ENCODE measurements at places on chromosomes 1 and 21.

DNA sequence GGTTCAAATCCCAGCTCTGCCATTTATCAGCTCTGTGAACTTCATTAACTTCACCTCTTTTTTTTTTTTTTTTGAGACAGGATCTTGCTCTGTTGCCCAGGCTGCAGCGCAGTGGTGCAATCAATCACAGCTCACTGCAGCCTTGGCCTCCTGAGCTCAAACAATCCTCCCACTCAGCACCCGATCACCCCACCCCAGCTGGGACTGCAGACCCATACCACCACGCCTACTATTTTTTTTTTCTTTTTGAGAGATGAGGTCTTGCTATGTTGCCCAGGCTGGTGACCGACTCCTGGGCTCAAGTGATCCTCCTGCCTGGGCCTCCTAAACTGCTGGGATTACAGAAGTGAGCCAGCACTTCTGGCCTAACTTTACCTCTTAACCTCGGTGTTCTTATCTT lies 2.2 kb upstream of the TRIT1 start:
- DNase-seq = no peak

DNA sequence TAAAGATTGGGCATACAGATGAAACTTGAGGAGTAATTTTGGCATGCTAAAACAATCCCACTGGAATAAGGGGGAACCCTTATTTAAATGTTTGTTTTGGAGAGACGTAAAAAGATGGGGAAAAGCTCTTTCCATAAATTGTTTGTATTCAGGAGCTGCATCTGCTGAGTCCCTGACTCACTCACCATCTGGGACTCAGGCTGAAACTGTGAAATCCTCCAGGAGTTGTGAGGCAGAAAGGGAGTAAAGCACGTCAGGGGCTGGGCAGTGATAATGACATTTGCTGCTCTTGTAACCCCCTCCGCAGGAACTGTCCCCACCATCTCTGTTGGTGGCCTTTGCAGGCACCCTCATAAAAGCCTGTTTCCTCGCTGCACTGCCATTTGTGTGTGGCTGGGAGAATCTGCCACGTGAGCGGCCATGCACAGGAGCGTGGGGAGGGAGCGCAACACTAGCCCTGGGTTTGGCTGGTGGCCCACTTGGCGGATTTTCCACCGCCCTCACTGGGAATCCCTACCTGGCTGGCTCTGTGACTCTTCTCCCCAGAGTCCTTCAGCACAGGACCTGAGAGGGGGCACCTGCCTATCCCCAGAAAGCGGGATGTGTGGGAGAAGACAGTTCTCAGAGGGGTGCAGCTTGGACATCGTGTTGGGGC lies 45.3 kb downstream of the ZSCAN20 start:
- DNase-seq = no peak

- DNase-seq = no peak
Observed at GRCh38 chr1:184879876-184880557, 94.3 kb downstream of the NIBAN1 start.

- no peak for DNase-seq
Observed at GRCh38 chr1:77845951-77846350, 42.5 kb upstream of the NEXN start.

DNA sequence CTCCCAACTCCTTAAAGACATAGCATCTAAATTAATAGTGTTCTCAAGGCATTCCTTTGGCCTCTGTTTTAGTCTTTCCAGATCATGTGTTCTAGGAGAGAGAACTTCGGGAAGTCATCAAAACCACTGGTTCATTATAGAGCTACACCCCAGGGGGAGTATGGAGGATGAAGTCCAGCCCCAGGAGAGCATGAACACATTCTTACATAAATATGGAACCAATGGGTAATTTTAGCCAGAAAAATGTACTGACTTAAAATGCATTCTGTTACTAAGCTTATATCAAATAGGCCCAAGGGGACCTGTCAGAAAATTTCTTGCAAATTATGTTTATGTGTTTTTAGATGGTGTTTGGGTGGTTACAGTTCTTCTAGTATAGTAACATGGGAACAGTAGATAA lies 165.2 kb downstream of the NTMT2 start:
- no peak for DNase-seq

- no peak for DNase-seq
Observed at GRCh38 chr1:78760858-78761257, 111.2 kb downstream of the IFI44 start.

DNA sequence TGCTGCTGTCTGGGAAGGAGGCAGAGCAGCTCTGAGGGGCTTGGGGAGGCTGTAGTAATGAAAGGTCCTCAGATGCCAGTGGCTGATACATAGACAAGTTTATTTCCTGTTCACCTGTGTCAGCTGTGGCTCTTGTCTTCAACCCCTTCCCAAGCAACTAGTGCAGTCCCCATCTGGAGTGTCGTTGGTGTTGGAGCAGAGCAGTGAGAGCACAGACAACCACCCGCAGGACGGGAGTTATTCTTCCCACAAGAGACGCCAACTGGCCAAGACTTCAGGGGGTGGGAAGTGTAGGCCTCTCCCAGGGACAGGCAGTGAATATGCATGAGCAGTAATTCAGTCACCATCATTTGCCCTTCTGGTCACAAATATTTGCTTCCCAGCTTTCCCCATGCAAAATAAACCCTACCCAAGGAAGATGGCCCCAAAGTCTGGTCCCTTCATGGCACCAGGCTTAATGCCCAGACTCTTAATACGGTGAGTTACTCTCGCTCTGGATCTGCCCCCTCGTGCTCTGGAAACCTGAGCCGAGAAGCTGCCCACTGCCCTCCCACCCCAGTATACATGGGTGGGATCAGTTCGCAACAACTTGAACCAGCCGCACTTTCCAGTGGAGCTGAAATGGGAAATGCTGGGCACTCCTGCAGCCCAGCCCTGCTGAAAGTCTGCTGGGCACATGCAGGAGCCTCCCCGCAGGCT lies 153.5 kb upstream of the COL6A1 start:
- no peak for DNase-seq

DNA sequence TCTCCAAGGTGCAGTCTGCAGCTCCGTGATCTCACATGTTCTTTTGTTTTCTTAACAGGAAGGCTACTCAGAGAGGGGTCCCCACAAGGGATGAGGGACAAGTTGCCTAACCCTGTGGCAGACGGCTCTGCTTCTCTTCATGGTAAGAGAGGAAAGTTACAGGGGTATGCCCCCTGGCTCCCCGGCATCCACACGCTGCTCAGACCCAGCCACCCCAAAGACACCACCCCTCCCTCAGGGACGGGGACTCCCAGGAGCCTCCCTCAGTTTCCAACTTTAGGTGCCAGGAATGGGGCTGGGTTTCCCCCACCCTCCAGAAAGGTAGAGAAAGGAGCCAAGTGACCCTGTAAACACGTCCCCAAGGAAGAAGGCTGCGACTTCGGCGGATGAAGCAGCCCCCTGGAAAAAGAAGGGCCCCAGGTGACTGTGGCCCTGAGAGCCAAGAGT lies 19.7 kb downstream of the OPTC start:
- DNase-seq = no peak

DNA sequence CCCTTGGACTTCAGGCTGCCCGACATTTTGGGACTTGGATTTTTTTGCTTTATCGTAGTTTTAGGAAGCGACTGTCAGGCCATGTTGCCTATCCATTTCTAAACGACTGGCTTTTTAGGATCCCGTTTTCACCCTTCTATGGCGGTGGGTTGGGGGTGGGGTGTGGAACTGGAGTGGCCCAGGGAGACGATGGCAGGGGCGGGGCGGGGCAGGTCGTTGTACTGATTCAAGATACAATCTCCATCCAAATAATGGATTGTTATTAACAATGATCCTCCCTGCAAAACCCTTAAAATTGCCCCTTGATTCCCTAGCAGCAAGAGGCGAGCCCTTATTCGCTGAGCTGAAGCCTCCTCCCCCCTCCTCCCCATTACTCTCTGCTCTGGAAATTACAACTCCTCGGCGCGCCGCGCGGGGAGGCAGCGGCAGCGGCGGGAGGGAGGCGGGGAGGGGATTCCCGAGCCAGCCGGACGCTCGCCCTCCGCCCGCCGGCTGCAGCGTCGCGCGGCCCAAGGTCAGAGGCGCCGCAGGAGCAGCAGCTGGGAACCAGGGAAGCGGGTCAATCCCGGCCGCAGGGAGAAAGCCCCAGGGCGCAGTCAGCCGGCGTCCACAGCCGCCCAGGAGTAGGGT lies at the start of gene TRIM67:
Gene TRIM67, plus strand, starts transcription at position 392 of the 630 bp plus-strand sequence. CDS start 912 bp downstream, outside the sequence.
- no peak for DNase-seq

GRCh38 chr1:200437556-200438203 lies 27.8 kb upstream of the ZNF281 start:
- DNase-seq = no peak
